ENCODE measurements at places on chromosomes 5 and 9.

- DNase-seq: no peak
These were observed 394.2 kb downstream of the IRX2 start for GRCh38 chr5:2357309-2357708.

GRCh38 chr5:133450286-133450685 lies 162.1 kb downstream of the FSTL4 start:
- DNase-seq: no peak

DNA sequence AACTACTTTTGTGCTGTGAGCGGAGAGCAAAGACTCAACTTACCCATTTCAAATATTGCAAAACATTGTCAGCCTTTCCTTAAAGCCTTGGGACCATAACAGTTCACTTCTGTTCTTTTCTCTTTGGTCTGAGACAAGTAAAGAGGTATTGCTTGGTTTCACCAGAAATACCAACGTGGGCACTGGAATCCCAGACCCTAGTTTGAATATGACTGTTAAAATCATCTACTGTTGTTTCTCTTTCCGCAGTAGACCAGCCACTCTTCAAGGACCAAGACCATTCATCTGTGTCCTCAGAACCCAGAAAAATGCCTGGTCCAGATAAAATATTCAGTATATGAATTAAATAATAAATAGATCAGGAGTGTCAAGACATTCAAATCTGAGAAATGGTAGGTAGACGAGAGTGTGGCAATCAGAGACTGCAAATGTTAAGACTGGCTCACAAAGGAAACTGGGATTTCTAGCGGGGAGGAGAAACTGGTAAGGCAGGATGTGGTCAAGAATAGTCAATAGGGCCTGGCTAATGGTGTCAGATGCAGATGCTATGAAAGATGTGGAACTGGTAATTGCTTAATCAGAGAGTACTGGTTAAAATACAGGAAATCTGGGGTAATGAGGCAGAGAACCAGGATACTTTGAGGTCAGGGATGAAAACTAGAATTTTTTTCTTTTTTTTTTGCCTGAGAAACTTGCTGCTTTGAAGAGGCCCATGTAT lies 82.1 kb upstream of the IL33 start:
- DNase-seq: no peak

- no peak for DNase-seq
These were observed 60.6 kb upstream of the ADRA1B start for GRCh38 chr5:159855476-159856191.

DNA sequence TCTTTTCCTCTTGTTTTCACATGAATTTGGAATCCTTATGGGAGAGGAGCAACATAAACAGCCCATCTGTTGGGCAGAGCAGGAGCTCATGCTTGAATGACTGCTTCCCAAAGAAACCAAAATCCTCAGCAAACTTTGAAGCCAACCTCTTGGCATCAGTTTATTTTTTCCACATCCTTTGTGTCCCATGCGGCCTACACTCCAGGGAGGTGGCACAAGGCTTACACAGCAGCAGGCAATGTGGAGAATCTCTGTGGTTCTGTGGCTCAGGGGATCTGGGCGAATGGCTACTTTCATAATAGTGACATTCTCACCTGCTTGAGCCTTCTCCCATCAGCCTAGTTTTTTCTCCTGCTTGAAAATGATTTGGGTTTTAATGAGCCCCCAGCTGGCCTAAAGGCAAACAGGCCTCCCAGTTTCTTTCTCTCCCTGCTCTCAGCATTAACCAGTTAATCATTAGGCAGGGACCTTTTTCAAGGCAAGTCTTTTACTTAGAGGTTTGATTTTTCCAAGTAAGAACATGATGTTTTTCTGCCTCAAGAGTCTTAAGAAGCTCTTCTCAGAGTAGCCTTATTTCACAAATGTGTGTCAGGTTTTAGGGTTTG lies 370.3 kb downstream of the ARHGEF28 start:
- no peak for DNase-seq

GRCh38 chr5:149852641-149853330 lies 91.8 kb downstream of the PDE6A start:
- DNase-seq: peak; percentile 42

- DNase-seq: no peak
These were observed 17.6 kb downstream of the WWC1 start for GRCh38 chr5:168308976-168309598.

DNA sequence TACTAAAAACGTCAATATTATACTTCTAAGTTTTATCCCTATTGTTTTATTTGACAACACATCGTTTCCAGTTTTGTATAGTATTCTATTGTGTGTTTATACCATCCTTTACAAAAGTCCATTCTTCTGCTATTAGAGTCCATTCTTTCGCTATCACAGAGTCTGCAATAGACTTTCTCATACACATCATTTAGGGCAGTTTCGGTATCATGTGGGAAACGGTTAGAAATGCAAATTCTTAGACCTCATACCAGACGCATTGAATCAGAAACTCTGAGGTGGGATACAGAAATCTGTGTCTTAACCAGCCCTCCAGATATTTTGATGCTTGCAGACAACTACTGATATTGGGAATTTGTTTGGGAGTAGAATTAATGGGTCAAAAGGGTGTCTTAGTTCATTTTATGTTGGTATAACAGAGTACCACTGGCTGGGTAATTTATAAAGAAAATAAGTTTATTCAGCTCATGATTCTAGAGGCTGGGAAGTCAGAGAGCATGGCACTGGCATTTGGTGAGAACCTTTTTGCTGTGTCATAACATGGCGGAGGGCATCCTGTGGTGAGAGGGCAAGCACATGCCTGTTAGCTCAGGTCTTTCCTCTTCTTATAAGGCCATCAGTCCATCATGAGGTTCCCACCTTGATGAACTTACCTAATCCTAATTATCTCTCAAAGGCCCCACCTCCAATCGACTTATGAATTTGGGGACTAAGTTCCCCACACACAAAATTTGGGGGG lies 21.1 kb downstream of the CARTPT start:
- DNase-seq: no peak

GRCh38 chr5:21817668-21818369 lies 1035.3 kb downstream of the CDH12 start:
- no peak for DNase-seq

DNA sequence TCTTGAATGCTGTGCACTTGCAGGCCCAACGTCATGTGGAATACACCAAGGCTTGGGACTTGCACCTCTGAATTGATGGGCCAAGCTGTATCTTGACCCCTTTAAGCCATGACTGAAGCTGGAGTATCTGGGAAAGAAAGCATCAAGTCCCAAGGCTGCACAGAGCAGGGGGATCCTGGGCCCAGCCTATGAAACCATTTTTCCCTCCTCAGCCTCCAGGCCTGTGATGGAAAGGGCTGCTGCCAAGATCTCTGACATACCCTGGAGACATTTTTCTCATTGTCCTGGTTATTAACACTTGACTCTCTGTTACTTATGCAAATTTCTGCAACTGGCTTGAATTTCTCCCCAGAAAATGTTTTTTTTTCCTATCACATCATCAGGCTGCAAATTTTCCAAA lies 174.0 kb upstream of the SNX2 start:
- DNase-seq: no peak

GRCh38 chr9:134210908-134211810 lies 46.8 kb upstream of the RNU6ATAC start:
- no peak for DNase-seq

DNA sequence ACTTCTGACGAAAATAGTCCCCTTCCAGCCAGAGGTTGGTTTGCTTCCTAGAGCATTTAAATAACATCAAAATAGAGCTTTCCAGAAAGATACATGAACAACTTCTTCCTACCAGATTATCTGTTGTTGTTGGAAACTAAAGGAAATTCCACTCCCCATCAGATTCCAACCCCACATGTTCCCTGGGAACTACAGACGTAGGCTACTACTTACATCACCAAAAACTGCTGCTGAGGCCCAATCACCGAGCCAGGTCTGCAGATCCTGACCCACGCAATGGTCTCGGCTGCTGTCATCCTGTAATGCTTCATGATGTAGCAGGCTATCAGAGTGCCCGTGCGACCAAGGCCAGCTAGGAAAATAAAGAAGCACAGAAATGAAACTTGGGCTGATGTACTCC lies 73.4 kb downstream of the HABP4 start:
- DNase-seq: no peak

- DNase-seq: no peak
These were observed 36.8 kb downstream of the NDUFS6 start for GRCh38 chr5:1838013-1838412.

GRCh38 chr5:2024986-2025721 lies 142.4 kb upstream of the IRX4 start:
- DNase-seq: no peak

GRCh38 chr9:72150661-72151060 lies 1.4 kb downstream of the GDA start:
- DNase-seq: no peak

DNA sequence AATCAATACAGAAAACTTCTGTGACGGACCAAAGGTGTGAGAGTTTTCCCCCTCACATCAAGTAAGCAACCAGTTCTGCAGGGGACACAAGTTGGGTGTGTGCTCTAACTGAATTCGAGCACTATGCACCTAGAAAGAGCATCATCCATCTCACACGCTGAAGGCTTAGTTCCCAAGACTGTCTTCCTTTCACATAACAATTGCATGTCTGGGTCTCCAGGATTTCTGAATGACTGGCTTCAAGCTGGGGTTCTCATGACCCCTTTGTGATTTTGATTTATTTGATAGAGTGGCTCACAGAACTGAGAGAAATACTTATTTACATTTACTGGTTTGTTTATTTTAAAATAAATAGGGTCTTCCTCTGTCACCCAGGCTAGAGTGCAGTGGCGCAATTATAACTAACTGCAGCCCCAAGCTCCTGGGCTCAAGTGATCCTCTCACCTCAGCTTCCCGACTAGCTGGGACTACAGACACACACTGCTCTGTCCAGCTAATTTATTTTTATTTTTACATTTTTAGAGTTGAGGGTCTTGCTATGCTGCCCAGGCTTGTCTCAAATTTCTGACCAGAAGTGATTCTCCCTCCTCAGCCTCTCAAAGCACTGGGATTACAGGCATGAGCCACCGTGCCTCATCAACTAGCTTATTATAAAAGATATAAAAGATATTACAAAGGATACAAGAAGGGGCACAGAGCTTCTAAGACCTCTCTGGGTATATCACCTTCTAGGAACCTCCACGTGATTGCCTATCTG lies 316.7 kb upstream of the CDH12 start:
- DNase-seq: no peak

- DNase-seq: no peak
These were observed 154.1 kb downstream of the NTRK2 start for GRCh38 chr9:84823421-84824271.

- DNase-seq: no peak
These were observed 24.0 kb upstream of the ASPN start for GRCh38 chr9:92506184-92506857.

DNA sequence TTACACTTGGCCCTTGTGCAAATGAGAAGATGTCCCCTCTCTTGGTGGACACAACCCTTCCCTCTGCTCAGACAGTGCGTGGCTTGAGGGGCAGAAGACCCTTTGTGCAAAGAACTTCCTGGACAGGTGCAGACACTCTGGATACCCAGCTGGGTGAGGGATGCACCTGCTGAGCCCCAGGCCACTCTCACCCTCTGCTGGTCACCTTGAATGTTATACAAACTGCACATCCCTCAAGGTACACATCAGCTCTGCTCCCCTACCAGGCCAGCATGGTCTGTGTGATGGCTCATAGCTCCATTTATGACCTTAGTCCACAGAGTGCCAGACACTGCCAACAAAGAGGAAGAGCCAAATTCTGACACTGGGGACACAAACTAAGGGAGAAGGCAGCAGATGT lies 3.1 kb upstream of the DIRAS2 start:
- DNase-seq: no peak

GRCh38 chr5:156393980-156394379 lies 67.0 kb downstream of the SGCD start:
- no peak for DNase-seq

- peak; percentile 5 for DNase-seq
These were observed 815 bp downstream of the PDZD2 start for GRCh38 chr5:31639481-31640411.

GRCh38 chr5:169213479-169213878 lies 87.5 kb downstream of the SLIT3 start:
- DNase-seq: no peak

- no peak for DNase-seq
These were observed 1.2 kb downstream of the IER5L start for GRCh38 chr9:129176701-129177442.

- DNase-seq: no peak
These were observed 194.1 kb downstream of the GNA14 start for GRCh38 chr9:77453825-77454647.

GRCh38 chr9:134778156-134778555 lies 102.5 kb upstream of the FCN2 start:
- DNase-seq: no peak

- no peak for DNase-seq
These were observed 39.7 kb upstream of the TNFAIP8 start for GRCh38 chr5:119316086-119316485.

DNA sequence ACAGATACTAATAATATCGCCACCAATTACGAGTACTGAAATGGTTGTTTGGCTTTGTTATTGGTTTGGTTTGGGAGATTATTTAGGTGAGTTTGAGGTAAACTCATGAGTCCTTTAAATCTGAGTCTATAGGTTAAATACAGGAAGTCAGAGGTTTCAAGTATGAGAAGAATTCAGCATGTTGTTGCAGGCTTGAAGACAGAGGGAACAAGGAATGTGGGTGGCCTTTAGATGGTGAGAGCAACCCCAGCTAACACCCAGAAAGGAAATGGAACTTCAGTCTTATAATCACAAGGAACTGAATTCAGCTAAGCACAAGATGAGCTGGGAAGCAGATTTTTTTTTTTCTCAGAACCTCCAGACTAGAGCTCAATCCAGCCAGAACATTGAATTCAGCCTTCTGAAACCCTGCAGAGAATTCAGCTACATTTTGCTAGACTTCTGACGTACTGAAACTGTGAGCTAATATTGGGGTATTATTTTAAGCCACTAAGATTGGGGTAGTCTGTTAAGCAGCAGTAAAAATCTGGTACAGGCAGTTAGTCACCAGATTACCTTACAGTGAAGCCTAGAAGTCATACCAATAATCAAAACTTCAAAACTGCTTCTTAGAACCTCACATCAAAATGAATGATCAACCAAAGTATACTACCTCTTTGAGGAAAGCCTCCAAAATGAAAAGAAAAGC lies 216.0 kb upstream of the PUM3 start:
- no peak for DNase-seq

GRCh38 chr9:93130861-93131481 lies 3.1 kb downstream of the NINJ1 start:
- no peak for DNase-seq

- no peak for DNase-seq
These were observed 131.6 kb upstream of the TRPM3 start for GRCh38 chr9:71253011-71253410.

GRCh38 chr5:169637085-169637548 lies at the start of gene DOCK2:
TSS of gene DOCK2 (plus strand) at chr5:169637275. CDS start at chr5:169637327, 52 bp downstream.
- DNase-seq: peak; percentile 59

DNA sequence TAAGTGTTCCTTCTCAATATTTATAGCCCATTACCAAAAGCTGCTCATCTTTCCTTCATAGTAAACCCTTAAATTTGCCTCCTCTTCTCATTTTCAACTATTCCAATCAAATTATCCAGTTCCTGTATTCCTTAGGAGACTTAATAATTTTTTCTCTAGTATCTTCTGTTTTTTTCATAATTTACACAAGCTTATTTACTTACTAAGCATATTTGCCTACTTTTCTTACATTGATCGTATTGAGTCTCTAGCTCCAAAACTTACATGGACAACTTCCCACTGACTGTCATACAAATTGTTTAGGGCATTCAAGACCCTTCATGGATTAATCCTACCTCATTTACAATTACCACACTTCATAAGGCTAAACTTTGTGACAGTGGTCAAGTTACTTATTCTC lies 3.6 kb downstream of the CERT1 start:
- DNase-seq: no peak

- DNase-seq: no peak
These were observed 176.2 kb downstream of the GABBR2 start for GRCh38 chr9:98532574-98532973.

Measured in activated CD4-positive, alpha-beta T cell treated with anti-CD3 and anti-CD28 coated beads for 4 hours (primary cell).